COR-L47 (cell line): ENCODE measurements at places on chromosomes 12 and 14.
A peak's percentile ranks its signal among the peaks of the same experiment; 100 is the strongest.

DNA sequence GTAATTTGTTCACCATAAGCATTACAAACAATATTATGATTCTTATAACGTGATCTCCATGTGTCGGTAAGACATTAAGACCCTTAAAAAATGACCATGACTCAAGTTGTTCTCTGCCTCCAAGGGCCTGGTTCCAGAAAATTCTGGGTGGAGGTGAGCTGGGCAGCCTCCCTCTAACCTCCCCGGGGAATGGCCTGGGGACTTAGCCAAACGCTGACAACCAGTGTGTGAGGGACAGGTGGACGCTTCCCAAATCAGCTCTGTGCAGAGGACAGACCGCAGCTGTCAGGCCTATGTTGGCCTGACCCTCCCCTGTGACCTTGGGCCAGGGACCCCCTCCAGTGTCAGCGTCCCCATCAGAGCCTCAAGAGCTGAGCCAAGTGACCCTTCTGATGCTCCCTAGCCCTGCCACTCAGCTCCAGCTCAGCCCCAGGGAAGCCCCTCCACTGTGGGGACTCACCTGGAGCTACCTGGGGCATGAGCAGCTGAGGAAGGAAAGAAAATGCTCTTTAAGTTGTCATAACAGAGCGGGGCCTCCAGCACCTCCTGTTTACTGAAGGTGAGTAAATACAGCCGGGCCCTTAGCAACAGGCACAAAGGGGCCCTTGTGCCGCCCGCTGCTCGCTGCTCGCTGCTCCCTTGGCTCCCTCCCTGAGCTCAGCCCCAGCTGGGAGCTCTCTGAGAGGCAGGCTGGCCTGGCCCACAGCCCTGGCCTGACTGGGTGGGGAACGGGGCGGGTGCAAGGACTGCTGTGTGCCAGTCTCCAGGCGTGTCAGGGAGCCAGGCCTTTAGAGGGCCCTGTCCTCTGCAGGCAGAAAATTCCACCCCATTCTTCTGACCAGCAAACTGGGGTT lies 116.6 kb downstream of the CALM1 start:
- peak; percentile 100 for DNase-seq

DNA sequence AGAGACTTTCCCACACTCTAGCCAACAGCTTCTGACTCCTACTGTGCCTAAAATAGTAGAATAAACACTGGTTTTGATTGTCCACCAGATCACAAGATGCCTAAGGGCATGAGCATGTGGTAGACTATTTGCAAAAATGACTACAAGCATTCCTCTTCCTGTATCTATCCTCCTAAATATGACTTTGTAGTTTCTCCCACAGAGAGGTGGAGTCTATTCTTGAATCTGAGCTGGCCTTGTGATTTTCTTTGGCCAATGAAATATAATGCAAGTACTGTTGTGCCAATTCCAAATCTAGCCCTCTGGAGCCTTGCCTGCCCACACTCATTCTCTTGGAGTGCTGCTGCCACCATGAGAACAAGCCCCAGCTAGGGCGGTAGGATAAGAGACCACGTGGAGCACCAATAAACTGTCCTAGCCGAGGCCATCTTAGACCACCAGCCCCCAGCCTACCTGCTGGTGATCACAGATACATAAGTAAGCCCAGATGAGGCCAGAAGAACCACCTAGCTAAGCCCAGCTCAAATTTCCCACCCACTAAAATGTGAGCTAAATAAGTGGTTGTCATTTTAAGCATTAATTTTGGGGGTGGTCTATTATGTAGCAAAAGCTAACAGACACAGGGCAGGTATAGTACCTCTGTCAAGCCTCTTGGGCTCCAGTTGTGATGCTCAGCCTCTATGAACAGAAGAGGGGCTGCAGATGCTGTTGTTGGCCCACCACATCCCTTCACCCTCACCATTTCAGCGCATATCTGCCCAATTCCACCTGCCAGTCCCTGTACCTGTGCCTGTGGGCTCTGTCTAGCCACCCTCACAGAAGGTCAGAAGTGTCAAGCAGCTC lies 17.9 kb downstream of the ZFP36L1 start:
- no peak for DNase-seq

- DNase-seq, result no peak
These were observed 130.2 kb downstream of the PAPOLA start for GRCh38 chr14:96632363-96632758.

DNA sequence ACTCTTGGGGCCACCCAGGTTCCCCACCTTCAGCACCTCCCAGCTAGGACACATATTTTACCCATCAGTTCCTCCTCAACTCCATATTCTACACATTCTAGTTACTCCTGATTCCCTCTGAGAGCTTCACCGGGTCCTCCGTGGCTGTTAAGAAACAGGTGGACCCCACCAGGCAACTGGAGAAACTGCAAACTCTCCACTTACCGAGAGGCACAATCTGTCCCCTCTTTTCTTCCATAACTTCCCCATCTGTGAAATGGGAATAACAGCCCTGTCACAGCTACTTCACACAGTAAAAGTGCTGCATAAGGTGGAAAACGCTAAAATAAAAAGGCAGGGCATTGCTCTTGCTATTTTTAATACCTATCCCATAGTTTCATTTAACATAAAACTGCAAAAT lies 1.5 kb downstream of the SLC7A8 start:
- DNase-seq, result no peak

GRCh38 chr14:88613552-88614010 lies 50.7 kb downstream of the ZC3H14 start:
- DNase-seq, result no peak

DNA sequence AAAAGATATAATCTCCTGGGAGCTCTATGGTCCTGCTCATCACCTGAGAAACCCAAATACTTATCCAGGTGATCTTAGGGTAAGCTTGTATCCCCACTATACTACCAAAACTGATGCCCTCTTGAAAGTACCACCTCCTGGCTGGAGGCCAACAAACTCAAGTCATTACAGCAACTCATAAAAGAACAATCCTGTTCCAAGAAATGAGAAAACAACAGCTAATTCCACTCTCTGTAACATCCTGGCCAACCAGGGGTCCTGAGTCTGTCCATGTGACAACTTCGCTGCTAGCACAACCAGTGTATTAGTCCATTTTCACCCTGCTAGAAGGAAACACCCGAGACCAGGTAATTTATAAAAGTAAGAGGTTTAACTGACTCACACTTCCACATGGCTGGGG lies 190.0 kb upstream of the BMP4 start:
- no peak for DNase-seq

- no peak for DNase-seq
These were observed 371.5 kb upstream of the ATXN7L3B start for GRCh38 chr12:74166096-74166495.

DNA sequence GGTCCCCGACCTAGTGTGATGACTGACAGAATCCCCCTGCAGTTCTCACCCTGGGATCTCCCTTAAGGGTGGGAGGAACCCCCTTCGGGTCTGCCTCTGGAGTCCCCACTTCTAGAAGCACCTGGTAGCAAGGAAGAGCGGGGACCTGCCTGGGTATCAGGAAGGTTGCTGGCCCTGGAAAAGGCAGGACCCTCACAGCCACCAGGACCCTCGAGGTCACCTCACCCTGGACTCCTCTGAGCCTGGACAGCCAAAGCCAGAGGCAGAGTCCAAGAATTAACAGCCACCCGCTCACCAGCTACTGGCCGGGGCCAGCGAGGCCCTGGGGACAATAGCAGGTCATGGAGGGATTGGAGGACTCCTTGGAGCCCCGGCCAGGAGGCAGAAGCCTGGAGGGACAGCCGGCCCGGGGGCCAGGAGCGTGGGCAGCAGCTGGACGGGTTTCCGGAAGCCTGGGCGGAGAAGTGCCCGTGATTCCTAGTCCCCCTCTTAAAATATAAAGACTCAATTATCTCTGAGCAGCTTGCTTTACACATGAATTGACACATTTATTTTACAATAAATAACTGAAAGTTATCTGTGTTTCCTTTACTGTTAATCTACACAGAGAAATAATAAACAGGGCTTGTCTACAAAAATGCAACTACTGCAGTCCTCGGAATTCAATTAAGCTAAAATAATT lies 17.5 kb downstream of the BCL11B start:
- no peak for DNase-seq

DNA sequence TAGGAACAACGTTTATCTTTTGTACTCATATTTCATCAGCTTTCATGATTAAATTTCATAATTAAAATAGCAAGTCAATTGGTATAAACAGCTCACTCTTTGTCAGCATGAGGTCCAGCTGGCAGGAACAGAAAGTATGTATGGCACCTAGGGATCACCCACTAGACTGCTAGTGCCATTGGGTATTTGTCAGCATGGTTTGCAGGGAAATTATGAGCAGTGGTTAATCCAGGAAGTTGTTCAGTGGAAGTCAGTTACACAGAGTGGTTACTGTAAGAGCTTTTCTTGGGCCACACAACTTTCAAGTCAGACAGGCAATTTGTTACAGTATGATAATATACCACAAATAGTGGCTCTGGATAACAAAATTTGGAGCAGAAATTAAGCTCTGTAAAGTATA lies 340.3 kb upstream of the RGS6 start:
- no peak for DNase-seq

DNA sequence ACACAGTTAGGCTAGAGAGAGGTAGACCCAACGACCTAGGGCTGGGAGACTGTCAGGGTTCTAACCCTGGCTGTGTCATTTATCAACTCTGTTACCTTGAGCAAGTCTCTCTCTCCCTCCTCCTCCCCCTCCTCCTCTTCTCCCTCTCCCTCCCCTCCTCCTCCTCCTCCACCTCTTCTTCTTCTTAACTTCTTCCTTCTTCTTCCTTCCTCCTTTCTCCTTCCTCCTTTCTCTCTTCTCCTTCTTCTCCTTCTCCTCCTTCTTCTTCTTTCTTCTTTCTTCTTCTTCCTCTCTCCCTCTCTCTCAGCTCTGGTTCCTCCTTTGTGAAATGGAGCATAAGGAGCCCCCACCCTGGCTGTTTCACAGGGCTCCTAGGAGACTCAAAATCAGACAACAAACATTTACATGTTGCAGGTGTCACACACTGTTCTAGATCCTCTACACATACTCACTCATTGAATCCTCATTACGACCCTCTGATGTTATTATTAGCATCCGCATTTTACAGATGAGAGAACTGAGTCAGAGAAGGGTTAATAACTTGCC lies 2.2 kb upstream of the KCNH3 start:
- DNase-seq, result no peak

DNA sequence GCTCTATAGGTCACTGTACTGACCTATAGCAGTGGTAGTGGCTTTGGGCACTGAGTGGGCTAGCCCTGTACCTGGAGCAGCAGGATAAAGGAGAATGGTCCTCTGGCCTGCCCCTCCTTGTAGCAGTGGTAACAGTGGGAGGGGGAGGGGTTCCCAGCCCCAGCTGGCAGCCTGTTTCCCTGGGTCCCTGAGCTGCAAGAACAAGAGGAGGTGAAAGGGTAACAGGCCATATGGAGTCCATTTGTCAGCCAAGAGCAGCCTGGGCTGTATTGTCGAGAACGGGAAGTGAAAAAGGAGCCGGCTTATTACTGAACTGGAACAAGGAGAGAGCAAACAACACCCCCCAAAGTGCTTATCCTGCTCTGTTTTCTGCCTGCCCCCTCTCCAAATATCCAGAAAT lies 73.8 kb upstream of the SRSF5 start:
- DNase-seq, result no peak

GRCh38 chr12:110266381-110266960 lies 14.6 kb upstream of the ATP2A2 start:
- peak; percentile 57 for DNase-seq

DNA sequence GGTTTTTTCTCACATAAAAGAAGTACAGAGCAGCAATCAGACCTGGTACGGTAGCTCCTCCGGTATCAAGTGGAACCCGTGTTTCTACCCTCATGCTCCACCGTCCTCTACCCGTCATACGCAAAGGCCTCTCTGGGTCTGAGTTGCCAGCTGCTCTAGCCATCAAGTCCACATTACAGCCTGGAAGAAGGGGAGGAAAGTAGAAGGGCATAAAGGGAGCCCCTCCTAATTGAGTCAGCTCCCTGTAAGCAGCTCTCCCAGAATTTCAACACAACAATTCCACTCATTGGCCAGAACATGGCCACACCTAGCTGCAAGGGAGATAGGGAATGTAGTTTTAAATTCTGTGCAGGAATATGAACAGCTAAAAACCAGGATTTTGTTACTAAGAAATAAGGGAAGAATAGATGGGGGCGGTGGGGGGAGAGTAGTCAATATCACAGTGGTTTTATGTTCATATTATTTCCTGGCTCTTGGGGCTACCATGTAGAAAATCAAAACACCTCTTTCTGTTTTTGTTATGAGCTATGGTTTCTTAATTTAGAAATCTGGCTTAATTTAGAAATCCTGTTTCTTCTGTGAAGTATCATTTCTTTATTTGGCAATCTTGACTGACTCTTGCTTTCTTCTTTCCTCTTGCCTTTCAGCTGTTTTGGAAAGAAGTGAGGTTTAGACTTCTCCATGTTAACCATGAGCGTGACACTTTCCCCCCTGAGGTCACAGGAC lies 103.9 kb downstream of the AKAP6 start:
- DNase-seq, result no peak

GRCh38 chr14:64119500-64119899 lies 174.7 kb downstream of the ESR2 start:
- DNase-seq, result no peak

DNA sequence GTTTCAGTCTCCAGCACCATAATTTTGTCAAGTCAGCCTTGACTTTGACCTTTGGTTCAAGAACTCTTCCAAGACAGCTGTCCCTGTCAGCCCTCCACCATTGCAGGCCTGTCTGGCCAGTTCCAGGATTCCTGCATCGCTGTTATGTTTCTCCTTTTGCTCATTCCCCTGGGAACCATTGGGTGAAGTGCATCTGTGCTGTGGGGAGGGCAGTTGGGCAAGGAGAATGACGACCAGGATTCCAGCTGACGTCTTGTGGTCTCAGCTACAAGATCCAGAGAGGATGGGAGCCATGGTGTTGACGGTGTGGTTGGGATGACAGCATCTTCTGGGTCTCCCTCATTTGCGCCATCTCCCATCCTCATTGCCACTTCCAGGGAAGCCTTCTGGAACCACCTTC lies 45.9 kb upstream of the SLC24A4 start:
- no peak for DNase-seq

DNA sequence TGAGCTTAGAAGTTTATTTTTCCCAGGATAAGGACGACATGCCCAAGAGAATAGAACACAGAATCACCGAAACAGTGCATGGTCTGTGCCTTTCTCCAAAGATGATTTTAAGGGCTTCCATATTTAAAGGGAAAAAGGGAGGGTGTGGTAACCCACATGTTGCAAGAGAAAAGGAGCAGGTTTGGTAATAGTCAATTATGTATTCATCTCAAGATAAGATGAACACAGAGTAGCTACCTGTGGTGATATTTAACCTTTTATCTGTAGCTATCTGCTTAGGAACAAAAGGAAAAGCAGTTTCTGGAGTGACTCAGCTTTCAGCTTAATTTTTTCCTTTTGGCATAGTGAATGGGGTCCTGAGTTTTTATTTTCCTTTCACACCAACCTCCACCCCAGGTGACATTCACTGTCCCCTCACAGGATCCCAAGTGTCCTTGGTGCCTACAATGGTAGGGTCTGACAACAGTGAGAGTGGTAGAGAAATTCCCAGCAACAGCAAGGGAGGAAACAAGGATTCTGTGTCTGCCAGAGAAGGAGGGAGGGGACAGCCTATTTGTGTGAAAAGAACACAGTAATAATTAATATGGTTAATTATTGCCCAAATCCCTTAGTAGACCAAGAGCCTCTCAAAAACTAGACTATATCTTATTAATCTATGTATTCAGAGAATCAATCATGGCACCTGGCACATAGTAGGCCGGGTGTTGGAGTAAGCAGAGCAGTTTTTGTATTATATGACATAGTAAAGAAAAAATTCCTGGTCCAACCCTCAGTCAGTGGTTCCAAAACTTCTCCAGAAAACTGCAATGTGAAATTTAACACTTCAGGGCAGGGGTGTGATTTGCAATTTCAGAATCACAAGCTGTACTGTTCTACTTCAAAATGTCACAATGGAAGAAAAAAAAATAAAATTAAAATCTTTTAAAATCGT lies 154.5 kb downstream of the PHLDA1 start:
- no peak for DNase-seq

- DNase-seq, result no peak
These were observed 11.8 kb upstream of the GPR132 start for GRCh38 chr14:105076805-105077648.
